ENCODE measurements at places on chromosomes 3 and 15.

DNA sequence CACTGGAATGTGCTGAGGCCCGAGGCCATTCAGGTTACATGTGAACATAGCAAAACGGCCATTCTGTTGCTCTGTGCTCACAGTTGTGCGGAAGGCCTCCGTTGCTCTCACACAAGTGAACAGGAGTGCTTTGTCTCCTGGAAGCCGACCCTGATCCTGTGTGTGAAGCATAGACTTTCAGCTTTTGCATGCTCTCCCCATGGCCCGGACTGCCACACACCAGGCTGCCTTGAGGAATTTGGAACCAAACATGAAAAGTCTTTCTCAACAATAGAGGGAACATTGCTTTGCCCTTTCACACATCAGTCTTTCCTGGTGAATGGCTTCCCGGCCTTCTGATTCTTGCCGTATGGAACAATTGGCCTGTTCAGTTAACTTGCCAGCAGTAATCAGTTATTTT, 154.8 kb upstream of the LRIG1 start:
- no peak for DNase-seq

DNA sequence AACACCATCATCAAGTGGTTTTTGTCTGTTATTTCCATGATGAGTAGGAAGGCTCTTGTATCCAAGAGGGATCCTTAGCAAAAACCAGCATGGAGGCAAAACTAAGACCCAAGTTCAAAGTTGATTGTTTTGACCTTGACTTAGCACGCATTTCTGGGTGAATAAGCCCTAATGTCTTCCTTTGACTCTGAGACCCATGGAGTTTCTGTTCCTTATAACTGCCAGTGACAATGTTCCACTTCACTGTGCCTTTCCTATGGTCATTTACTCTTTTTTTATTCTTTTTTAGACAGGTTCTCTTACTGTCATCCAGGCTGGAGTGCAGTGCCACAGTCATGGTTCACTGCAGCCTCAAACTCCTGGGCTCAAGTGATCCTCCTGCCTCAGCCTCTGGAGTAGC, 118.2 kb upstream of the MRPL3 start:
- DNase-seq, result no peak

DNA sequence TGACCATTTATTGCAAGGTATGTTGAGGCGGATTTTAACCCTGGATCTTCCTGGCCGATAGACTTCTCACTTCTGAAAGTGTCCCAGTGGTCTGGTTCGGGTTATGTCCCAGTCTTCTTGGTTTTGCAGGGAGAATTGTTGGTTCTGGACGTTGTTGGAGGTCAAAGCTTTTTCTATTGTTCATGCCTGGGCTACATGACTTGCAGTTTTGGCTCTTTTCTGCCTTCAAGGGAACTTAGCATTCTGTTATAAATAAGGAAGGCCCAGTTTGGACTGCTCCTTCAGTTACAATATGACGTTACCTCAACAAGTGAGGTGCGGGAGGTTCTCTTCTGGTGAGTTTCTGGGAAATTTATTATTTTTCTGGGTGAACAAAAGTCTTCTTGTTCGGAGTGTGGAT, 614.3 kb downstream of the DIPK2A start:
- DNase-seq, result no peak

DNA sequence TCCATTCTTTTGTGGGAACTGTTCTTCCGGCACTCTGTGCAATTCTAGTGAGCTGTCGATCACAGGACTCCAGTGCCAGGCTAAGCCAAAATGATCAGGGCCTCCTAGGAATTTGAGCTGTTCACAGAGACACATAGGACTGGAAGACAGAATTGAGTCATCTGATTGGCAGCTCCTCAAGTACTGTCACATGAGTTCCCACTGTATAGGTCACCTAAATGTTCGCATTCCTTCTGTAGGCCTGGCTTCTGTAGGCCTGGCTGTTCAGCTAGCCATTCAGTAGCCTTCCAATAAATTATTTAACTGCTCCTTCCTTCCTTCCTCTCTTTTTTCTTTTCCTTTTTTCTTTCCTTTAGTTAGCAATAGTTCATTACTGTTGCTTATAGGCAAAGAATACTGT, 4.3 kb downstream of the PROS1 start:
- peak; percentile 55 for DNase-seq

- no peak for DNase-seq
These were observed 279.4 kb downstream of the RSL24D1 start for GRCh38 chr15:54917312-54917711.

- no peak for DNase-seq
These were observed 43.7 kb downstream of the ISL2 start for GRCh38 chr15:76380249-76380648.

DNA sequence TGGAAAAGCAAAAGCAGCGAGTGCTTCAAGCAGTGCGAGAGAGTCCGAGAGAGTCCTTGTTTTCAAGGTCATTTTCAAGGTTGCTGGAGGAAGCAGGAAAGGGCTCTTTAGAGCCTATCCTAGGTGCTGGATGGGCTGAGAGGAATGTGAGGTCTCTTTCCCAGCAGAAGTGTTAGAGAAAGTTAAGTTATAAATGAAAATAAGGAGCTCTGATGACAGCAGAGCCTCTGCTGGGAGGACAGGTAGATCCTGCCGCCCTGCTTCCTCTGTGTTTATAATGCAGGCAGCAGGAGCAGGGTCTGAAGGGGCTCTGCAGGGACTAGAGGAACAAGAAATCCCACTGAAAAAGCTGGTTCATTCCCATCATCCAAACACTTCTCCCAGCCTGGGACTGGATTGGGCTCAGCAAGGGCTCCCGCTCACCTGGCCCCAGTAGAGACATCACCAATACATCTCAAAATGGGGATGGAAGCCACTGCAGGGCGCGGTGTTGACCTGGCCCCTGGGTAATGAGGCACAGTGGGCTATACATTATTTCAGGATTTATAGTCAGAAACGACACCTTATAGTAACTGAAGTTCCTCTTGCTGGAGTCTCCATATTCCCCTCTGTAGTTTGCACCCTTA, 41.5 kb upstream of the RAB6B start:
- no peak for DNase-seq

GRCh38 chr15:68378595-68378994, 53.4 kb downstream of the ITGA11 start:
- no peak for DNase-seq
